ENCODE measurements at places on chromosomes 16 and 17.

GRCh38 chr17:17129466-17129865 lies 76.7 kb downstream of the PLD6 start:
- no peak for DNase-seq

DNA sequence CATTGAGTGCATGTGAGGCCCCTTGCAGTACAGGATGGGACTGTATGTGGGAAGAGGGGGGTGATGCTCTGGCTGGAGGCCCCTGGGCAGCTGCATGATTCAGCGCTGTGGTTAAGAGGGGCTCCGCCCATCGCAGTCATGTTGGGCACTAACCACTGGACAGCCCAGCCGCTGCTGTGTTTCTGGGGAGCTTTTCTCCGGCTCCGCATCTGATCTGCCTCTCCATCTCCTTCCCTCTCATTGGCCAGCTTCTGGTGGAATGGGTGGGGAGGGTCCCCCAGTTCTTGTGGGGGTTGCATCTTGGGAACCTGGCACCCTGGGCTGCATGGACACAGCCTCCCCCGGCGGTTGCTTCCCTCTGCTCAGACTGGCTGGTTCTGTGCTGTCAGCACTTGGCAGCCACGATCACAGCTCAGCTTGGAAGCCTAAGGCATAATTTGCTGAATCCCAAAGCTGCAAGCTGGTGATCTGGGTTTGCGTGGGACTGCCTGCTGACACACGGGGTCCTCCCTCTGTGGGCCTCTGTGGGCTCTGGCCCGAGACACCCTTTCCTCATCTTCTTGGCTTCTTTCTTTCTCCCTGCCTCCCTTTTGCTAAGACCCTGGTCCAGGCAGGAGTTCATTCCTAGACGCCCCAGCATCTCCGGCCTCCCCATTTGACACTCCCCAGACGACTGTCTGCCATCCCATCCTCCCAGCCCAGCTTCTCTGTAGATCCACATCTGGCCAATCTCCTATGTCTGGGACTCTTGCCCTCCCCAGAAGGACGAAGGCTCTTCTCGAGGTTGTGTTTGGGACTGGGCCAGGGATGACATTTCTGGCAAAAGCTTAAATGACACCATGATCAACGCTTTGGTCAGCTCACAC lies 168.3 kb downstream of the SEC14L1 start:
- DNase-seq = no peak

GRCh38 chr17:6139447-6139832 lies 69.3 kb downstream of the WSCD1 start:
- DNase-seq = no peak

DNA sequence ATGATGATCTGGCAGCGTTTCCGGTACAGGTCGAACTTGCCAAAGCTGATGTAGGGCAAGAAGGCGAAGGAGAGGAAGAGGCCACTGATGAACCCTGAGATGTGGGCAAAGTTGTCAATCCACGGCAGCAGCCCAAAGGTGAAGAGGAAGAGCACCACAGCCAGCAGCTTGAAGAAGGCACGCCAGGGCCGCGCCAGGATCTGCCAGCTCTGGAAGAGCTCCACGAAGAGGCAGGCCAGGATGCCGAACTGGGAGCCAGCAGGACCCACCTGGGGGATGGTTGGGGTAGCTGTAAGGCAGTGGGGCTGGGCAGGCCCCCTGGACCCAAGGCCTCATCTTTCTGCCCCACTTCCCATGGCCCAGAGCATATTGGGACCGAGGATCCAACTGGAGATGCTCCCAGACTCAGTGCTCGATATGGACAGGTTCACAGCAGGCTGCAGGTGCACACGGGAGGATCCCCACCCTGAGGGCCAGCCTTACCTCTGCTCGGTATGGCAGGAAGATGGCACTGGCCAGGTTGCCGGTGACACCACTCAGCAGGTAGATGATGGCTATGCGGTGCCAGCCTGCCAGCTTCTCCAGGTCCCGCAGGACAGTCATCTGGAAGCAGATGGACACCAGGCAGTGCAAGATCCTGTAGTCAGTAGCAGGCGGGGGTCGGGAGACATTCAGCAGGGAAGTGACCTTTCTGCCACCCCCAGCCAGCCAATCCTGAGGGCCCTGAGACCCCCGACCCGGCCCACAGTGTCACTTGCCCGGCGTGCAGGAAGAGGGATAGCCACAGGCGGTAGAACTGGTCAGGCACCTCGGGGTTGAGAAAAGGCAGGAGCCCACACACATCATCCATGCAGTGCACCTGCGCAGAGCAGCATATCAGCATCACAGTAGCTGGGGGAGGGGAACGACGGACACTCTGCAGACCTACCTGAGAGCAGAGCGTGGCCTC lies 5.1 kb downstream of the SNRNP25 start:
- no peak for DNase-seq

GRCh38 chr16:10589109-10589508 lies 8.7 kb upstream of the EMP2 start:
- no peak for DNase-seq

- no peak for DNase-seq
These were observed 8.9 kb upstream of the RNF112 start for GRCh38 chr17:19402171-19402570.

GRCh38 chr16:11257131-11257938 lies 1.3 kb upstream of the SOCS1 start:
- DNase-seq = peak; percentile 35

GRCh38 chr17:50344731-50345365 lies 1.1 kb upstream of the XYLT2 start:
- DNase-seq = no peak

DNA sequence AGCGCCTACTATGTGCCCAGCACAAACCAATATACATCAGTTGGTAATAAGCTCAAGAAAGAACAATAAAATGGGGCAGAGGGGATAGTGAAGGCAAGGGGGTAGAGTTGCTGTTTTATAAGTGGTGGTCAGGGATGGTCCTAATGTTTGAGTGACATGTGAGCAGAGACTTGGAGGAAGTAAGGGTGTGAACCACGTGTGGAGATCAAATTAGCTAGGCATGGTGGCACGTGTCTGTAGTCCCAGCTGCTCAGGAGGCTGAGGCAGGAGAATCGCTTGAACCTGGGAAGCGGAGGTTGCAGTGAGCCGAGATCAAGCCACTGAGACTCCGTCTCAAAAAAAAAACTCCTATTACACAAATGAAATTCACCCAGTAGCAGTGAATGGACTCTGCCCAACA lies 56.5 kb downstream of the IRX6 start:
- DNase-seq = no peak

GRCh38 chr17:82297714-82298537 lies 19.5 kb downstream of the CD7 start:
- peak; percentile 87 for DNase-seq

DNA sequence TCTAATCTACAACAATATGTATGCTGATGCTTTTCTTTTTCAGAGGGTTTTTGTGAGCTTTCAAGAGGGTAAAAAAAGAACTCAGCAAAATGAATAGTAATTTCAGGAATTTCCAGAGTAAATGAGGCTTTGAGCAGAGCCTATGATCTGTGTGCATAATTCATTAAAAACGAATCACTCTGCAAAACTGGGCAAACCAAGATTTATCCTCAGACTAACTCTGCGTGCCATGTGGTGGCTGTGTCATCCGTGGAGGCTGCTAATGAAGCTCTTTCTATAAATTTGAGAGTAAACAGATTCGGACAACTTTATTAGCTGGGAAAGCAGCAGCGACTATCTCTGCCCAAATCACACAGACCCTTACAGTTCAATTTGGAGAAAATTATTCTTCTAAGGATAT lies 83.8 kb downstream of the FOXL1 start:
- no peak for DNase-seq

GRCh38 chr16:67050796-67051195 lies 21.8 kb downstream of the CBFB start:
- no peak for DNase-seq

DNA sequence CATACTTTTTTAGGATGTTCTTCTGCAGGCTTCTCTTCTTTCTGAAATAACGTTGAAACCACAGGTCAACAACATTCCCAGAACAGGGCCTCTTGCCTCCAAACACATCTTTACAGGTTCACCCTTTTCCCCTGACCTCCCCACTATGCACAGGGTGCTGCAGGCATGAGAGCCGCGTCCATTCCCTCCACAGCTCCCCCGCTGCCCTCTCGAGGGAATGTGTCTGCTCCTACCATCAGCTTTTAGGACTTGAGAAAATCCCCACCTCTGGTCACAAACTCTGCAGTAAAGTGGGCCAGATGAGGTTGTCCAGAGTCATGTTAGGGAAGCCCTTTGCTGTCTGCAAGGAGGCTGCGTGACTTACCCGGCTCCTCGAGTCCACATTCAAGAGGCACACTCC lies 30.5 kb downstream of the DUSP14 start:
- no peak for DNase-seq

GRCh38 chr17:42340691-42341127 lies 47.5 kb downstream of the STAT3 start:
- DNase-seq = no peak

Data from activated T-cell treated with anti-CD3 and anti-CD28 coated beads for 1 hour (primary cell).